ENCODE measurements at places on chromosomes 3 and 15. TPM values are rescaled to one million over a fixed set of nuclear protein-coding genes. Genes with fewer than 3 reads are reported as not detected.

SAMD7 gene
- not detected for total RNA-seq

- no peak for DNase-seq
Measured at GRCh38 chr3:22175947-22176346, 424.9 kb upstream of the ZNF385D start.

- DNase-seq = no peak
Measured at GRCh38 chr3:50125541-50126286, 29.4 kb upstream of the SEMA3F start.

- no peak for DNase-seq
Measured at GRCh38 chr15:49152552-49153312, 2.7 kb downstream of the COPS2 start.

NRROS gene
- not detected for total RNA-seq

DNA sequence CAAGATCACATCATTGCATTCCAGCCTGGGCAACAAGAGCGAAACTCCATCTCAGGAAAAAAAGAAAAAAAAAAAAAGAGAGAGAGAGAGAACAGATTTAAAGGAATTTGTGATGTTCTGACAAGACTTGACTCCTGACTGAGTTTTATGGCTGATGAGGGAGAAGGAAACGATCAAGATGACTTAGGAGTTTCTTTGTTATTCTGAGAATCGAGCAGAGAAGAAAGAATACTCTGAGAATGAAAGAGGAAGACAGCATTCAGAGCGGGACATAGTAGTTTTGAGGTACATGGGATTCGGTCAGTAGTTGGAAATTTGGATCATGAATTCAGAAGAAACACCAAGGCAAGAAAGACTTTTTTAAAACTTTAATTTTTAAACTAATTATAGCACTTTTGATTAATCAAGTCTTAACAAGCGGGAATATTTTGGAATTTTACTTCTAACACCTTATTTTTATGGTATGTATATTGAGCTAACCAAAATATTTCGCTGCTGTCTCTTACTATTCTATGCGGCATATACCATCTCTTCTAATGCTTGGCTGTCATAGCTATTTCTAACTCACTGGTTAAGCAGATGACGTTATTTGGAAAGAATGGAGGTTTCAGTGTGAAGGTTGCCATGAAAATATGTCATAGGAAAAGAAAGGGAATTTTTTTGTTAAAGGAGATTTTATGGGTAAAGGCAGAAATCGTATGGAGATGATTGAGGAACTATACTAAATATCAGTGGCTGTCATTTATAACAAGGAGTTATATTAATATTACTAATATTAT lies 644.1 kb downstream of the RBMS3 start:
- peak; percentile 22 for DNase-seq

DNASE1L3 gene
- not detected for total RNA-seq

- no peak for DNase-seq
Measured at GRCh38 chr3:37903734-37904133, 42.1 kb downstream of the CTDSPL start.

GRCh38 chr15:91238644-91239425 lies 138.8 kb downstream of the SV2B start:
- DNase-seq = no peak

RTP1 gene
- not detected for total RNA-seq

- no peak for DNase-seq
Measured at GRCh38 chr3:69239063-69239462, 116.7 kb upstream of the LMOD3 start.

DNA sequence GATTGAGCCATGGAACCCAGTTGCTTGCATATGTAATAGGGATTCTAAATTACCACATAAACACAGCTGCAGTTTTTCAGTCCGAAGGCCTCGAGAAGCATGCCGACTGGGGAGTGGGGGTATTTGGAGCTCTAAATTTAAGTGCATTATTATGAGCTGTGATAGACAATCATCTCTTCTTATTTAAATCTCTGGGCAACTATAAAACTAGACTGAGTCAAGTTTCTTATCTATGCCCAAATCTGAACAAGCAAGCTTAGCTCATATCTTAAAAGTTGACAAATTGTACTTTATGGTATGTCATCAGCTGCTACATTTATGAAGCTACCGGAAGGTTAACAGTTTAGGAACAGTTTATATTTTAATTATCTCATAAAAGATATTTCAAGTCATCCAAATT lies 19.5 kb upstream of the THRB start:
- DNase-seq = no peak

ACTC1 gene
- 0.83 TPM for total RNA-seq

GRCh38 chr3:69691860-69692259 lies 47.4 kb upstream of the MITF start:
- DNase-seq = no peak

DNA sequence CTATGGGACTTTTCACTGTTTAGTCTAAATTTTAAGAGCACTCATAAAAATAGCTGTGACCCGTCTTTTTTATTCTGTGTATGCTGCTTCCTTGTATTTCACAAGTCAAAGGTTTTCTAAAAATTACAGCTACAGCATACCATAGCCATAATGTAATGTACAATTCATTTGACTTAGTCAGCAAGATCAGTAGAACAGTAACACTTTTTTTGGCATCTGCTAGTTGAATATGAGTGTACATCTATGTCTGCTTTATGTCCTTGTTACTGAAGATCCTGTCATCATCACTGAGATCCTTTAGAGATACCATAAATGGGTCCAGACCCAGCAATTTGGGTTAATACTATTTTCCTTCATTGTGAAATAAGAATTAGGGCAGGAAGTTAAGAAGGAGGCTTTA lies 42.2 kb downstream of the CMSS1 start:
- DNase-seq = peak; percentile 97

DNA sequence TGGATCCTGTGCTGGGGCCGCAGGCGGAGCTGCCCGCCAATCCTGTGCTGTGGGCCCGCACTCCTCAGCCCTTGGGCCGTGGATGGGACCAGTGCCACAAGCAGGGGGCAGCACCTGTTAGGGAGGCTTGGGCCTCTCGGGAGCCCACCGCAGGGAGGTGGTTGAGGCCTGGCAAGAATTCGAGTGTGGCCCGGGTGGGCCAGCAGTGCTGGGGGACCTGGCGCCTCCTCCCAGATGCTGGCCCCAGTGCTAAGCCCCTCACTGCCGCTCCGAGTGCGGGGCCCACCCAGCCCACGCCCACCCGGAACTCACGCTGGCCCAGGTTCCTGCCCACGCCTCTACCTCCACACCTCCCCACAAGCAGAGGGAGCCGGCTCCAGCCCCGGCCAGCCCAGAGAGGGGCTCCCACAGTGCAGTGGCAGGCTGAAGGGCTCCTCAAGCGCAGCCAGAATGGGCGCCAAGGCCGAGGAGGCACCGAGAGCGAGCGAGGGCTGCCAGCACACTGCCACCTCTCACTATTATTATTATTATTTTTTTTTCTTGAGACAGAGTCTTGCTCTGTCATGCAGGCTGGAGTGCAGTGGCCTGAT lies 31.4 kb upstream of the TBL1XR1 start:
- no peak for DNase-seq

DNA sequence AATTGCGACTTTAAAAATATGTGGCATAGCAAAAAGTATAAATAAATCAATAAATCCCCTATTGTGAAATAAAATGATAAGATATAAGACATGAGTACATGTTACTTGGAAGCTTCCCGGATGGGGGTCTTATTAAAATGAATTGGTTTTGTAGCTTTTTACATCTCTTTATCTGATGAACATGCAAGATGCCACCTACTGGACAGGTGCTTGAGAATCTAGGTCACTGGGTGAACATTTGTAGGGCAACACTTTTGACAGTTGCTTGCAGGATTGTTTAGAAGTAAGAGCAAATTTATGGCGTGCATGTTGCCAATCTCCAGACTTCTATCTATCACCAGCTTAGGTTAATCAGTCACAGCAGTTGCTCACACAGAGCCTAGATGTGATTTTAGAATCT lies 362.7 kb upstream of the SUCLG2 start:
- DNase-seq = no peak

- peak; percentile 89 for DNase-seq
Measured at GRCh38 chr3:157127831-157128767, 31.8 kb downstream of the CCNL1 start.

- DNase-seq = no peak
Measured at GRCh38 chr15:68340726-68341671, 63.5 kb downstream of the FEM1B start.

DNA sequence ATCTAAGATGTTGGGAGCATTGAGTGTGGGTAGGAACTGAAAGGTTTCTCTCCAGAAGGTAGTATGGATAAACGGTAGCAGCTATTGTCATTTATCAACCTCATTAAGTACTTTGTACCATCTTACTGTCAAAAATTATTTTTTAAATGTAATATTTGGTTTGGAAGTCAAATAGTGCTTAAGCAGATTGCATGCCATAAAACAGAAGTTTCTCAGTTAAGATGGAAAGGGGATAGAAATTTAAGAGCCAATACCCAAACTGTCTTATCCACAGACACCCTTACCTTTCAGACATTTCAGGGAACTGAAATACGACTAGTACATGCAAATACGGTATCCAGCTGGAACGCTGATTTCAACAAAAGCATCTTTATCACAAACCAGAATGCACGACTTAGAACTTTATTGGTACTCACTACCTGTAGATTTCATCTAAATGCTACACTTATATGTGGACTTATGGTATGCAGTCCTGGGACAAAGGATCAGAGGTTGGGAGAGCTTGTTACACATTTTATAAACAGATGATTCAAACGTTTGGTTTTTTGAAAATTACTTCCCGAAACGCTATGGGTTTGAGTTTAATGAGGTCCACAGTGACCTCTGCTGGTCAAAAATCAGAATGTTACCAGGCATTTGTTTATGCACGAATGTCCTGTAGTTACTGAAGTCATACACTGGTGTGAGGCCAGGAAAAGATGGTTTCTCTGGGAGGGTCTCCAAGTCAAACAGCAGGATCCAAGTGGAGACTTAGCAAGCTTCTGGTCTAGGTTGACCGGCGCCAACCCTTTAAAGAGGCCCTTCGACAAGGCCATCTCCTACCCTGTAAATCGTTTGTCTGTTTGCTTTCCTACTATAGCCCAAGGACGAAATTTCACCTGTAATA lies 45.7 kb upstream of the DUT start:
- DNase-seq = peak; percentile 92

GRCh38 chr15:51864408-51865056 lies 35.1 kb downstream of the TMOD3 start:
- DNase-seq = peak; percentile 47

MYH15 gene
- 0.28 TPM for total RNA-seq

DNA sequence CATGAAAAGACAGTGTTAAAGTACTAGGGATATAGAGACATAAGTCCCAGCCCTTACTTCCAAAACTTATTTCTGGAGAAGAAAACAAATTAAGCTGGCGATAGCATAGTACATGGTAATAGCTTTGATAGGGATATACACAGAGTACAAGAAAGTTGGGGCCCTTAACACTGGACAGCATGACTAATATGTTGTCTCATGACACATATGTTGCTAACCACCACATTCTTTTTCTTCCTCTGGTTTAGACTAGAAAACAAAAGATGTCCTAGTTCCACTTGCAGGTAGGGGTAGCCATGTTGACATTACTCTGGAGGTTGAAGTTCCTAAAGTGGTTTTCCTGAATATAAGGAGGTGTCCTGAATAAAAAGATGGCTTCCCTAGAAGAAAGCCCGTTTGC lies 75.3 kb downstream of the RFX7 start:
- peak; percentile 35 for DNase-seq

DNA sequence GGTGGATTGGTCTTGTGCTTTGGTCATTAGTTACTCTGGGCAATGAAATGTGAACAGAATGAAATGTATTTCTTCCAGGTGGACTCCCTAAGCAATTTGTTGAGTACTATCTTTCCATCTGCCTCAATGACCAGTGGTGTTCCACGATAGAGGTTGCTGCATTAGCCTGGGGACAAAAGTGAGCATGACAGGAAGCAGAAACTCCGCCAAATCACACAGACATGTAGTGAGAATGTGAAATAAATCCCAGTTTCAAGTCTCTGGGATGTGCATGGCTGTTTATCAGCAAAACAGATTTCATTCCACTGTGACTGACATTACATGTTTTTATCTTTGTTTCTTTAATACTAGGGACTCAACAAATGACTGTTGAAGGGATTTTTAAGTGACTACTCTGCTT lies 63.3 kb upstream of the DCBLD2 start:
- DNase-seq = no peak

DNA sequence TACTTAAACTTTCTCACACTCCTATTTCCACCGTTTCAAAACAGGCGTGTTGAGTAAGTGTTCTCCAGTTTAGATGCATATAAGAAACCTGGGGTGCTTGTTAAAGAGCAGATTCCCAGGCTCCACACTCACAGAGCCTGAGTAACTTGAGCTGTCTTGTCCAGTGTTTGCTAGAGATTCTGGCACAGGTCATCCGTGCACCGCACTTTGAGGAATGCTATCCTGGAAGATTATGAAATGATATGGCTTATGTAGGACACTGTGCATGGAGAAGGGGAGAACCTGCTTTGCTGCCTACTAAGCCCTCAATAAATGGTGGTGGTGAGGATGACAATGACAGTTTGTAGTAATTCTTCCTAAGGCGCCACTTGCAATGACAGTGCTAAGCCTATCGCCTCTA lies 273.7 kb downstream of the PDZRN3 start:
- no peak for DNase-seq

AGBL1 gene
- total RNA-seq = not detected

DNA sequence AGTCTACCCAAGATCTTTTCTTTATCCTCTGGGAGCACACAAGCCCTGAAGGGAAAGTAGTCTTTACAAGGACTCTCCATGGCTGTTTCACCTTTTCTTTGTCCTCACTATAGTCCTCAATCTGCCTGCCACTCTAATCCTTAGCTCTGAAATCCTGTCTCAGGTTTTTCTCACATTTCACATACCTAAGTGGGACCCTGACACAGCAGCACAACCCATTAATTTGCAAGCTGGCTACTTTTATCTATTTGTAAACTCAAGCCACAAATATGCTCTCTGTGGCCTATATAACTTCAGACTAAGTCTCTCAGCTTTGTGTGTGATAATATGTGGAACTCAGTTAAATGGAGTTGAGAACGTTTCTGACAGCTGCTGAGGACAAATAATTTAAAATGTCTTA lies 19.8 kb downstream of the SIN3A start:
- DNase-seq = no peak

DNA sequence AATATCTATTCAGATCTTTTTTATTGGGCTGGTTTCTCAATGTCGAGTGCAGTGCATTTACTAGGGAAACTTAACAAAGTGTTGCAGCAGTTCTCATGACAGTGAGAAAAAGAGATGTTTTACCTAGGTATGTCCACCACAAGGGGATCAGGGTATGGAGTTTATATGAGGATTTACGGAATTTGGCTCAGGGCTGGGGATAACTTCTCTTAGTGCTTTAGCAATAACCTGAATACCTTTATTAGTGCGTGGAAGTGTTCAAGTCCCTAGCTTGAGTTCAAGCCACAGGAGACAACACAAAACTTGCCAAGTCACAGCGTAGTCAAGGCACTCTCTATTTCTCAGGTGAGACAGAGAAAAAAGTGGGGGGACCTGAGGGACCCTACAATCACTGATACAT lies 3.9 kb upstream of the CCR3 start:
- no peak for DNase-seq

DNA sequence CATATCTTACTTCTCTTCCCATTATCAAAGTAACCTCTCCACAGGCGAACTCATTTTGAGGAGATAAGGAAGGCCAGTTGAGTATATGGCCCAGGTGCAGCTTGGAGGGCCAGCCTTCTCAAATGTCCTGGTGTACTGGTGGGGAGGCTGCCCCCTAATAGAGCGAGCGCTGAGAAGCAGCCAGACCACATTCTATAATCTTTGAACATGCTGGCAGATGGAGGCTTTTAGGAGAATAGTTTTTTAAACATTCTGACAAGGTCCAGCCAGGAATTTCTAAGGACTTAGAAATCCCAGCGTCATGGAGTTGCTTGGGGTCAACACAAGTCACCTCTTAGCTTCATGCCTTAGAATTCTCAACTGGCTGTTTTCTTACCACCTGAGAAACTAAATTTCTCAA lies 5.8 kb downstream of the WDR5B start:
- DNase-seq = no peak

STOML1 gene
- total RNA-seq = 11.8 TPM

SHF gene
- total RNA-seq = 1.8 TPM

SKOR1 gene
- total RNA-seq = not detected
